ENCODE measurements at places on chromosomes 6 and 20.

GRCh38 chr6:154847318-154847717 is 114.1 kb downstream of the SCAF8 start:
- DNase-seq = no peak

DNA sequence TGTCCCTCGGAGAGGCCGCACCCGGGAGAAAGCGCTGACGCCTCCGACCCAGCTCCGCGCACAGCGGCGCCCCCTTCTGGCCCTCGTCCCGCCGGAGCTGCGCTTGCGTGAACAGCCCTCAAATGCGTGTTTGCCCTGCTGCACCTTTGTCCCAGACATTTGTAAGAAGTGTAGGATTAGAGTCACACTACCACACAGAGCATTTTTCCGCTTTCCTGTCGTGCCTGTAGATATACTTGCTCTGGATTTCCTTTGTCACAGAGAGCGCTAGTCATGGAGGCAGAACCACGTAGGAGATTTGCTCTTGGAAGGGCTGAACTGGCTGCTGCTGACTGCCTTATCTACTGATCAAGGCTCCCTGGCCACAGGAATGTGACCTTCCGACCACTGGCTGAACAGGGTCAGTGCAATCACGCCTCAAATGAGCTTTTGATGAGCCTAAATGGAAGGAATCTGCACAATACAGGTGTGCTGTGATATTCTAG is 62.3 kb downstream of the PAX1 start:
- DNase-seq = no peak

- DNase-seq = no peak
Observed at GRCh38 chr20:33852626-33853506, 41.7 kb downstream of the CHMP4B start.

DNA sequence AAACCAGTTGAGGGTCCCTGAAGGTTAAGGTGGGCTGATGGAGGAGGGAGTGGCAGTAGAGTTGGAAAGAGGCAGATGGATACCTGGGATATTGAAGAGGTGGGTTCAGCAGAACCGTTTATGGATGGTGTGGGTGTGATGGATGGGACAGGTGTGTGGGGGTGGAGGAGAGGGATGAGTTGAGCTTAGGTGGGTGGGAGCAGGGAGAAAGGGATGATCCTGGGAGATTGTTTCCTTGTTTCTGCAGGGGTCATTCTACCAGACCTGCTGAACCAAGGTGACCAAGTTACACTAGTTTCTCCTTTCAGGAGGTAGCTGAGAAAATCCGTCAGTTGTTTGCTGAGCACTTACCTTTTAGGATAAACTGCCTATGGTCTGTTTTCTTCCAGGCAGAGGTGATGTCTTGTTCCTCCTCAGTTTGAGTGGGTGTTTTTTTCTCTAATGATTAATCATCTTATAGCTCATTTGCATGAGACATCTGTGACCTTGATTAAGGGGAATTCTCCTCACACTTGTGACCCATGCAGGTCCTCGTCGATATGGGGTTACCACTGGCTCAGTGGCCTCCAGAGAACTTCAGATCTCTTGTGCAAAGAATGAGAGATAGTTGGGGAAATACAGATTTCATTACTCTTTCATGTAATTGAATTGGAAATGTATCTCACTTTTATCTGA is 53.0 kb downstream of the FARS2 start:
- DNase-seq = no peak

GRCh38 chr6:103672169-103672568 is 1187.5 kb downstream of the HACE1 start:
- no peak for DNase-seq

DNA sequence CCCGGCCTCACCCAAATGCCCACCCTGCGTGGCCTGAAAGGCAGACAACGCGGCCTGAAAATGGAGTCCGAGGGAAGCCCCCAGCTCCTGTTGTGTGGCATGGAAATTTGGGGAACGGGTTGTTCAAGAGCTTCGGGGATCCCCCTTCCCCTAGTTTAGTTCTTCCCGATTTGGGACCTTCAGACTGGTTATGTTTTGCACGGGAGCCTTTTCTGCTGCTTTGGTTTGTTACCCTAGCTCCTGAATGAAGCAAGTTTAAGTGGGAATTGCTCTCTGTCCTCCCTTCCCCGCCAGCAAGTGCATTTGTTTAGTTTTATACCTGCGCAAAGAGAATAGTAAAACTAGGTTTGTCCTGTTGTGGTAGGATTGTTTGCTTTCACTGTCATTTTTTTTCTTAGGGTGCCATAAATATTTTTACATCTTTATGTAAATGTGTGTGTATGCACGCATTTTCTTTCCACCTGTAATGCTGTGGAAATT is 604 bp downstream of the SH3BGRL2 start:
- DNase-seq = no peak

- DNase-seq = no peak
Observed at GRCh38 chr6:30882759-30883684, 1.3 kb upstream of the DDR1 start.

- no peak for DNase-seq
Observed at GRCh38 chr20:50983321-50983720, 24.7 kb downstream of the MOCS3 start.

DNA sequence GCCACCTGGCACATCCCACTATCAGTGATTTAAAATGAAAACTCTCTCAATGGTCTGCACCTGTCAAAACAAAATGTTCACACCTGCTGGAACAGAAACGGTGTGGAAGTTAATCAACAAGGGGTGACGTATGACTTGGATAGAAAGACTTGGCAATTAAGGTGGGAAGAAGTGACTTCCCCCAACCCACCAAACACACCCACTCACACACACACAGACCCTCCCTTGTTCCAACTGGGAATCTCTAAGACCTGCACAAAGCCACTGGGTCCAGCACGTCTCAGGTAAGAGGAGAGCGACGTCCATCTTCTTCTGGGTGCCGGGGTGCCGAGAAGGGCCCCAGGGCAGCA is 25.1 kb upstream of the TCFL5 start:
- DNase-seq = no peak

- no peak for DNase-seq
Observed at GRCh38 chr6:159999240-159999671, 30.4 kb downstream of the IGF2R start.

- DNase-seq = no peak
Observed at GRCh38 chr20:58970146-58970545, 10.9 kb upstream of the NELFCD start.

DNA sequence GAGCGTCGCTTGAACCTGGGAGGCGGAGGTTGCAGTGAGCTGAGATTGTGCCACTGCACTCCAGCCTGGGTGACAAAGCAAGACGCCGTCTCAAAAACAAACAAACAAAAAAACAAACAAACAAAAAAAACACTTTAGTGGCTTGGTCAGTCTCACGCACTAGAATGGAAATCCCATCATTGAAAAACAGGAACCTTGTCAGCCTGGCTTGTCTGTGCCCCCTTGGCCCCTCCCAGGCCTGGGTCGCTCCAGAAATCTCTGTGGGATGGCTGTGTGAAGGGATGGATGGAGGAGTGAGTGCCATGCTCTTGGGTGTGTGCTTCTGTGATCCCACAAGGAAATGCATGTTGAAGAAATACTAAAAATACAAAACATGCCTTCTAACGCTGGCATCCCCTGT is 20.9 kb upstream of the NAA20 start:
- DNase-seq = no peak

- no peak for DNase-seq
Observed at GRCh38 chr6:23088761-23089160, 519.4 kb downstream of the HDGFL1 start.

GRCh38 chr6:1057490-1058135 is 254.3 kb upstream of the FOXQ1 start:
- DNase-seq = no peak

DNA sequence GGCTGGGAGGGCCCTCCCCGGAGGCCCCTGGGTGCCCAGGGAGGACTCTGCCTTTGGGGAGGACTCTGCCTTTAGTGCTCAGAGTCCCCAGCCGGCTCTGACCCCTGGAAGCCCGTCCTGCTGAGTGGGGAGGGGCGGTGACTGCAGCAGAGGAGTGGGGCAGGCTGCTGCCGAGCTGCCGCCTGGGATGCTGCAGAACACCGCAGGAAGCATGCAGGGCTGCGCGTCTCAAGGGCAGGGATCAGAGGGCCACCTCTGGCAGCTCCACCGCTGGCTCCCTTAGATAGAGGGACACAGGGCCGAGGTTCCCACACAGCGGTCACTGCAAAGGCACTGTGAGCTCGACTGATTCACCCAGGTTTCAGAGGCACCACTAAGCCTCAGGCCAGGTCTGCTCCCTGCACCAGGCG is 82.2 kb upstream of the GATA5 start:
- DNase-seq = no peak

GRCh38 chr6:53718597-53719460 is 53.3 kb upstream of the KLHL31 start:
- DNase-seq = peak; percentile 37

GRCh38 chr6:33700391-33701050 is 11.0 kb downstream of the UQCC2 start:
- DNase-seq = peak; percentile 64

DNA sequence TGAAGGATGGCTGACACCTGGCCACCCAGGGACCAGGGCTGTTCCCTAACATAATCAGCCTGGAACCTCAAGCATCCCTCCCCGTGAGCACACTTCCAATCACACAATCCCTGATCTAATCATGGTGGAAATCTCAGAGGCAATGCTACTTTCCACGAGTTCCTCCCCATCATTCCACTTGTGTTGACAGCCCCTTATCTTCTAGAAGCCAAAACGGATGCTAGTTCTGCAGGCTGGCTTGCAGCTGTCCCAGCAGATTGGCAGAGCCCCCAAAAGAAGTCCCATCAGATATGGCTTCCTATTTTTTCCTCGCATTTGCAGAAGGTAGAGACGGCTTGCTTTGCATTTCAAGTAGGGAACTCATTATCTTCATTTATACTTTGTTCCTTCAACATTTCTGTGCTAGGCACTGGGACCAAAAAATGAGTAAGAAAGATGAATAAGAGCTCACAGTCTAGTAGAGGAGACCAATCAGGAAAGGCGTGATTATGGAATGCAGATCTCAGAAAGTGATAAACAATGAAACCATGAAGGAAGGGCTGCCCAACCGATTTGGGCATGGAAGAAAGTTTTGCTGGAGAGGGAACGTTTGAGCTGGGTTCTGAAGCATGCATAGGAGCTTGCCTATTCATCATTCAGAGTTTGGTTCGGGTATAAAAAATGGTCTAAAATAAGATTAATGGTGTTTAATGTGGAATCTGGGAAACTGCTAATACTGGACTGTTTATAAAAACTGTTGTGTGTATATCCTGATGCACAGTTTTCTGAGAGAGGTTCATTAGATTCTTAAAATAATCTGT is 44.6 kb upstream of the TBC1D7 start:
- no peak for DNase-seq

- no peak for DNase-seq
Observed at GRCh38 chr6:36073587-36073986, 46.0 kb downstream of the MAPK14 start.

- DNase-seq = no peak
Observed at GRCh38 chr6:96465321-96465903, 56.2 kb upstream of the UFL1 start.

DNA sequence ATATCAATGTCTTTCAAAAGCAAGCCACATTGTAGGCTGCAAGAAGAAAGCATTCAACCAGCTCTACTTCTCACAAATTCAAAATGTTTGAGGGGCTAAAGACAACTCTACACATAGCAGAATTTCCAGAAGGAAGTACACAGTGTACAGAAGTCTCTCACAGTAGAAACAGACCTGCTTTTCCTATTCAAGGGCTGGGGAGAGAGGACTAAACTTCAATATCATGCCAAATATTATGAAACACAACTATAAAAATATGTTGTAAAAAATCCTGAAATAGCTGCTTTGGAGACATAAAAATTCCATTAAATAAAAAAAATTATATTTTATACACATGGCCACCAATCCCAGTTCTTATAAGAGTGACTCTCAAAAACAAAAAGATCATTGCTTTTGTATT is 70.8 kb upstream of the IPCEF1 start:
- no peak for DNase-seq

- DNase-seq = no peak
Observed at GRCh38 chr20:17562804-17563305, 7.0 kb upstream of the DSTN start.

- DNase-seq = no peak
Observed at GRCh38 chr6:54070025-54070424, 41.2 kb upstream of the MLIP start.

- DNase-seq = peak; percentile 53
Observed at GRCh38 chr6:144661116-144661806, 376.1 kb downstream of the UTRN start.

GRCh38 chr6:166411271-166411670 is 28.5 kb upstream of the MPC1 start:
- no peak for DNase-seq

DNA sequence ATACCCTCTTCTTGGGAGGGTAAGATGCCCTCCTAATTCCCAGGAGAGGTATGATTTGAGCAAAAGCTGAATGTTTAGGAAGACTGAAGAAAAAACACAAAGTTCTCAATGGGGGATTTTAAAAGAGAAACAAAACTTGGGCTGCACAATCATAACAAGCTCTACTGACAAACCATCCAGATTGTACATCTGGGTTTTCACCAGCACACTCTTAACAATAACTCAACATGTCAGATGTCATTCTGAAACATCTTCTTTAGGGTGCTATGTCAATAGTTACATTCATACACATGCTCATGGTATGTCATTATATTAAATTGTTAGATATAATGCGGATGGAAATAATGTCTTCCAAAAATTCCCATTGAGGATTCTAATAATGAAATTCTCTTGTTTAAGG is 95.1 kb downstream of the ASCC3 start:
- no peak for DNase-seq

- no peak for DNase-seq
Observed at GRCh38 chr20:63132715-63133471, 83.0 kb downstream of the YTHDF1 start.

DNA sequence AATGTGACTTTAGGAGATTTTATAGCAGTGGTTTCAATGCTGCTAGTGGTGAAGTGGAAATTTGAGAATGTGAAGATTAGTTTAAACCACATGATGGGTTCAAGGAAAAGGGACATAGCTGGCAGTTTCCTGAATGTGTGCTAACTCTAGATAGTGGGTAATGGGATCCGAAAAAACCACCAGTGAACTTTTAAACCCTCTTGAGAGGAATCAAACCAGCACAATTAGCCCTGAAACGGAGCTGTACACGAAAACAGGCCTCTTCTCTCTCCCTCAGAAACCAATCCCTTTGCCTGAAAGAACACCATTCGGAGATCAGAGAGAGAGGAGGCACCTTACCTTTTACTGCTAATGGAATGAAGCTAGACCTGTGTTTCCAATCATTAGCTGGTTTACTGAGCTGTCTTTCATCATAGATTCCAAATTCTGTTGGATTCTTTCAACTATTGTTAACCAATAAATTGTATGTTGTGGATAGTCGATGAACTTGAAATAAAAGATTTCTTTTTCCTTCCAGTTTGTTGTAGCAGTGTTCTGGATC is 103.9 kb downstream of the AIG1 start:
- DNase-seq = no peak

DNA sequence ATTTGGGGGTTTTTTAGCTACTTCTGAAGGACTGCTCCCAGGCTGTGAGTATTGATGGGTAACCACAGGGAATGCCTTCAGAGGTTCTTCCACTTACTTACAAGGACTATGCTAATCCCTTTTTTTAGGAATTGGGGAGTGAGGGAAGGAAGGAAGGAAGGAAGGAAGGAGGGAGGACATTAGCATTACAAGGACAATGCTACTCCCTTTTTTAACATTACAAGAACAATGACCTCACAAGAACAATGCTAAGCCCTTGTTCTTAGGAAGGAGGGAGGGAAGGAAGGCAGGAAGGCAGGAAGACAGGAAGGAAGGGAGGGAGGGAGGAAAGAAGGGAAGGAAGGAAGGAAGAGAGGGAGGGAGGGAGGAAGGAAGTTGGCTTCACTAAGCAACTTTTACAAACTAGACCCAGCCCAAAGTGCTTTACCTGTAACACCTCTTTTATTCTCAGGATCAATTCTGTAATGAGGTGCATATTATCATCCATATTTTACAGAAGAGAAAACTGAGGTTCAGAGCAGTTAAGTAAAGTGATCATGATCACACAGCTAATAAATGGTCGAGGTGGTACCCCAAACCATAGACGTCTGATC is 446.8 kb upstream of the JARID2 start:
- no peak for DNase-seq
